ENCODE measurements at places on chromosomes 4 and X.

DNA sequence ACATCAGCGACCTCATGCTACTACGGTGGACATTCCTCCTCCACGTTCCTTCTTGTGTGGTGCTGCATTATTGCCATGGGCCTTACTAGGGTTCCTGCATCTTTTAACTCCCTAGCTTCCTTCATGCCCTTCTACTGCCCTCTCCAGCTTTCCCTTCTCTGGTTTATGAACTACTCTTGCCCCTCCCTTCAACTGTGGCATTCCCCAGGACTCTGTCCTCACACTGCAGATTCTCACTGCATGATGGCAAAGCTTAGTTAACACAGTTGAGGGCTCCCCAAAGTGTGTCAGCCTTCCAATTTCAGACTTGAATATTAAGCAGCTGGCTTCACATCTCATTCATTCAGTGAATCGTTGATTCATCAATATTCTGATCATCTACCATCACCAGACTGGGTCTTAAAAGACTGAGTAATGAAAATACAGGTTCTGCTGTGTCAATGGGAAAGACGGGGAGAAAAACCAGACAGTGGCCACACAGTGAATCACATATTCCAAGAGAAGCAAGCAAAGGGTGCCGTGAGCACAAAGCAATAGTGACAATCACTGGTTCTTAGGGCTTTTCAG is 53.0 kb downstream of the ZFX start:
- no peak for DNase-seq

DNA sequence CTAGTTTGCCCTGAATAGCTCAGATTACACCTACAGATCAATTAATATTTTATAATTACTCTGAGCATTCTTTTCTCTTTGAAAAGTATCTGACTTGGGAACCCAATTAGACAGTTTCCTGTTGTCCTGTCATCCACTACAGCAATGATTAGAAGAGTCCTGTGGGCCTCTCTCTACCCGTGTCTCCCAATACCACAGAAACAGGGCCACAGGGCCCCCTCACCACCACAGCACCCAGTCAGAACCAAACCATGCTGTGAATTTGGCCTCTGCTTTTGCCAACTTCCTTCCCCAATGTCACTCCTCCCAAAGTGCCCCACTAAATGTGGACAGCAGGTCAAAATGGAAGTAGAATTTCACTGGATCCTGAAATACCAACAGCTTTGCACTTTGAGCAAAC is 10.3 kb downstream of the USP46 start:
- no peak for DNase-seq

DNA sequence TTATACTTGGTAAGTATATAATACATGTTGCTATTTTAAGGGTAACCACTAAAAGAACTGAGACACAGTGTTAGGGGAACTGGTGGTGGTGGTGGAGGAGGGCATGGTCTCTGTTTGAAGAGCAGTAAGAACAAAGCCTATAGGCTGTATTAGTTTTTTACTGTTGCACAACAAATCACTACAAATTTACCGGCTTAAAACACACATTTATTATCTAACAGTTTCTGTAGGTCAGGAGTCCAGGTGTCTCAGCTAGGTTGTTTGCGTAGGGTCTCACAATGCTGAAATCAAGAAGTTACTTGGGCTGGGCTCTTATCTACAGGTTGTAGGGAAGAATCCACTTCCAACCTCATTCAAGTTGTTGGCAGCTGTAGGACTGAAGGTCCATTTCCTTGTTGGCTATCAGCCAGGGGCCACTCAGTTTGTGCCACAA is 52.6 kb downstream of the CASK start:
- DNase-seq = no peak

DNA sequence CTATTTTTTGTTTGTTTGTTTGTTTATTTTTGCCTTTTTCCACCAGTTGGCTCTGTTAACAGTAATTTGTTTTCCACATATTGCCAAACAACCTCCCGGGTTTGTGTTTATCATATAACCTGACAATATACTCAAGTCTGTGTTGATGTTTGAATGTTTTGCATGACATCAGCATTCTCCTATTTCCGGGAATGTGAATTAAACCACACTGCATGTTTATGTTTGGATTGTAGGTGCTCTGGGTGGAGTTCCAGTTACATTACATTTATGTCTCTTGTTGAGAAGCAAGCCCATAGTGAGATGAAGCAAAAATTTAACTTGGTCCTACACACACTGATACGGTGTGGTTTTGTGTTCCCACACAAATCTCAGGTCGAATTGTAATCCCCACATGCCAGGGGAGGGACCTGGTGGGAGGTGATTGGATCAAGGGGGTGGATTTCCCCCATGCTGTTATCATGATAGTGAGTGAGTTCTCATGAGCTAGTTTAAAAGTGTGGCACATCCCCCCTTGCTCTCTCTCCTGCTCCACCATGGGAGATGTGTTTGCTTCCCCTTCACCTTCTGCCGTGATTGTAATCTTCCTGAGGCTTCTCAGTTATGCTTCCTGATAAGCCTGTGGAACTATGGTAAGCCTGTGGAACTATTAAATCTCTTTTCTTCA is 54.4 kb upstream of the CLNK start:
- DNase-seq = peak; percentile 28

DNA sequence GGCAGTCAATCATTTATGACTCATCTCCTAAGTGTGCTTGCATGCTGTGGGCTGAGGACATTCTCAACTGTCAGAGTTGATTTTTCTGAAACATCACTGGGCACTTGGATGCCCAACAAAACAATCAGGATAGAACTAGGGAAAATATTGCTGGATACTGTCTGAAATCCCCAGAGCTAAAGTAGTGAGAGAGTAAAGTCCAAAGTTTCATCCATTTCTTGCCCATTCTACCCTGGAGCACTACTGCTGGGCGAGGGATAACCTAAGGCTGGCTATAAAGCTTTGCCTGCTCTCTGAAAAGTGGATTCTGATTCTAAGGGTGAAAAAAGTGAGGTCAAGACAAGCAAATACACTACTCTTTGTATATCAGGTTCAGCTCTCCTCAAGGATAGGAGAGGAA is 279.6 kb upstream of the EDA2R start:
- DNase-seq = no peak

- DNase-seq = no peak
Measured at GRCh38 chrX:148459343-148459742, 41.1 kb upstream of the AFF2 start.

DNA sequence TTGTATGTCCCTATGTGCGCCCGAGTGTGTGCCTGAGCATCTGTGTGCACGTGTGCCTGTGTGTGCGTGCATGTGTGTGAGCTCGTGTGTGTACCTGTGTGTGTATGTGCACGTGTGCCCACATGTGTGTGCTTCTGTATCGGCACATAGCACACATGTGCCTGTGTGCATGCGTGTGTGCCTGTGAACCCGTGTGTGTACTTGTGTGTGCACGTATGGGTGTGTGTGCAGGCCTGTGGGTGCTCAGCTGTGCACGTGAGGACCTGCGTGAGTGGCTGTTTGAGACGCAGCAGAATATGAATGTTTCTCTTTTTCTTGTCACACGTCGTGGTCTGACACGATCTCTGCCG is 4.3 kb downstream of the AKAP17A start:
- no peak for DNase-seq

DNA sequence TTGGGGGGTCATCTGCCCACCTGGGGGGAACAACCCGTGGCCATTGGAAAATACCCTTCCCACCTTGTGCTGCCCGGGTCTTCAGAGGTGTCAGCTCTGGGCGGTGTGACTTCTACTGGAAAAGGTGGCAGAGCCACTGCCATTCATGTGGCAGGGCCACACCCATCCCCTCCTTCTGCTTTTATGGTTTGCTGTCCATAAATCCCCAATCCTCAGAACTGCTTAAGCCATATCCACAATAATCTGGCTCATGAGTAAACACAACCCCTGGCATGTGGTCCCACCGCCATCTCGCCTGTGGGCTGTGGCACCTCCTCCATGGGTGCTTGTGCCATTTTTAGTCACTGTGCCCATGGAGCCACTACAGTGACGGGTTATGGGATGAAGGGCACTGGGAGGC is 20.6 kb downstream of the SORCS2 start:
- no peak for DNase-seq

DNA sequence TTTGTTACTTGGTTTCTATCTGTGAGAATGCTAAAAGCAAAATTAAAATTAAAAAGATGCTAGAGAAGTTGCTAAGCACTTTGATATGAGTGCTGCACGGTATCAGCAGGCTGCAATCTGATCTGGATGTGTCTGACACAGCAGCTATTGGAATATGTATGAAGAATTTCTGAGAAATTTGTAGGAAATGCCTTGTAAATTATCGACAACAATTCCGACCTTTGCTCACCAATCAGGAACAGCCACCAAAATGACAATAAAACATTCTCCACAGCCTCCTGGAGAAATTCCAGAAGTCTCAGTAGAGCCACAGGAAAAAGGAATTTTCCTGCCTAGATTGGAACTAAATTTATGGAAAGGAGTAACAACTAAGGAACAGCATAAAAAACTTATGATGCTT is 82.5 kb downstream of the TIGD2 start:
- peak; percentile 5 for DNase-seq

DNA sequence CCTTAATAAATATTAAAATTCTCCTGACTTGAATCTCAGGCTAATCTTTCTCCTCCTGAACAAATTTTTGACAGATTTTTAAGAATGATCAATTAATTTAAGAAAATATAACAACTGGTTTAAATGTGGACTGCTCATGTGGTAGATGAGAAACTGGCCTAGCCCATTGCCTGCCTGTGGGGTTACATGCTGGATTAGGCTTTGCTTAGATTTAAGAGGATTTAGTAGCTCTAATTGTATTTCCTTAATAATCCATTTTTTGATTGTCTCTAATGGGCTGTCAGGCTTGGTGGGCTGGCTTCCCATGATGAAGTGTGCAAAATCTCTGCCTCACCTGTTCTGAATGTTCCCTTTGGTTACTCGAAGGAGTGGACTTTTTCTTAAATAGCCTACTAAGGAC is 27.8 kb upstream of the LIMCH1 start:
- no peak for DNase-seq

- no peak for DNase-seq
Measured at GRCh38 chrX:38692961-38693360, 108.3 kb upstream of the MID1IP1 start.

DNA sequence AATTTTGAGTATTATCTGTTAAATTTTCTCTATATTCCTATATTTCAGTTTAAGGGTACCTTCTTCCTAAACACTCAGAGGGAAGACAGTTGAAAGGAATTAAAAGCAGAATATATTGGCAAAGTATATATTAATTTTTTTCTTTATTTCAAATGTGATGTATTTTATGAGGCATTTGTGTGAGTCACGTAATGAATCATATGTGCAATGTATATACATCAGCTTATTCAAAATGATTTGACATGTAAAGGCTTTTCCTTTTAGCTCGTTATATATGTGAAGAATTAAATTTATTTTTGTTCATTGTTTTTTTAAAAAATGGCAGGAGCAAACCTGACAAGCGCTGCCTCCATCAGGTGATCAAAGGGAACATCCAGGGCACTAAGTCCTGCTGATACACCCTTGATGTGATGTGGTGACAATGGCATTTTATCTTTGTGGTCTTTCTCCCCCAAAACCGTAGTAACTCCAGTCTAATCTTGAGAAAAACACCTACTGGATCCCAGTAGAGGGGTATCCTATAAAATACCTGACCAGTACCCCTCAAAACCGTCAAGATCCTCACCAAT is 8.9 kb downstream of the WWC2 start:
- DNase-seq = peak; percentile 67

- no peak for DNase-seq
Measured at GRCh38 chr4:57093845-57094831, 16.0 kb downstream of the IGFBP7 start.

- no peak for DNase-seq
Measured at GRCh38 chr4:171186700-171187099, 626.5 kb upstream of the GALNTL6 start.

All from fibroblast of skin of right biceps (primary cell).